Dorsolateral prefrontal cortex (tissue), 122 donors: ENCODE measurements at places on chromosomes 12 and 14. TPM values are rescaled to one million over a fixed set of nuclear protein-coding genes. Genes with fewer than 3 reads are reported as not detected.

The SMARCD1 gene
- total RNA-seq, result 56.1 TPM

The ITGB7 gene
- total RNA-seq, result 1.1 TPM

The PDZRN4 gene
- 5.2 TPM for total RNA-seq

The SLC38A4 gene
- not detected for total RNA-seq

The ARPC3 gene
- 149 TPM for total RNA-seq

The AGAP2 gene
- total RNA-seq, result 225 TPM

The SERPINA12 gene
- not detected for total RNA-seq

The VPS29 gene
- total RNA-seq, result 96.6 TPM

The SPX gene
- 13.9 TPM for total RNA-seq

The C12orf54 gene
- 1.7 TPM for total RNA-seq

The EXOC3L4 gene
- total RNA-seq, result not detected
